ENCODE measurements at places on chromosomes 13 and 19.

DNA sequence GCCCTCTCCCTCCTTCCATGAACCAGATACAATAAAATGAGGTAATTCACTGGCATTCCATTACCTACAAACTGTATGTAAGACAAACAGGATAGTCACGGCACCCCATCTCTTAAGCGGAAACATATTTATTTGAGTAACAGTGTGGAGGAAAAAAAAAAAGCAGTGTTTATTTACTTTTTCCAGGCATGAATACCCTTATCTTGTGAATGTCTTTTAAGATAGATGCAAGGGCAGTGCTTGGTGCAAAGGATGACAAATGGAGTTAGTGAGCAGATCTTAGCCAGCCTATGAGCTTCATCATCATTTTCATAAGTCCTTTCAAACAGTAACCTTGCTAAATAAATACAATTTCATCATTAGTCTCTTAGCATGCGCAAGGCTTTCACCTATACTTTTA lies 1661.8 kb upstream of the SPRY2 start:
- no peak for DNase-seq

DNA sequence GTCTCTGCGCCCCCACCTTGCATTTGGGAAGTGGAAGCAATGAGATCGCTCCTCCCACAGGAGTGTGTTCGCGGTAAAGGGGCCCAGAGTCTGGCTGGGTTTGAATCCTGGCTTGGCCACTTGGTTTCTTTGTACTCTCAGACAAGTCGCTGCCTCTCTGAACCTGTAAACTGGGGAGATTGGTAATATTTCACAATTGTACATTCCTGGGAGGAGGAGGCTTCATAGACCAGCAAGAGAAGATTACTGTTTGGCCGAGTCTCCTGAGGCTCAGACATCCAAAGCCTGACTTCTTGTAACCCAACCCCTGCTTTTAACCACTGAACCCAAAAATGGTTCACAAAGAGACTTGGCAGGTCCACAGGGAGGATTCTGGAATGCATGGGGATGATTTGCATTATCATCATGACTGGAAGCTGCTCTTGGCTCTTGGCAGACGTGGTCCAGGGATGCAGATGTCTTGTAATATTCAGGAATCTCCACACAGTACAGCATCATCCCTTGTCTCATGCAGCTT lies 13.6 kb upstream of the STRN4 start:
- no peak for DNase-seq

GRCh38 chr19:11069561-11069960 lies 19.7 kb upstream of the LDLR start:
- DNase-seq = no peak

- DNase-seq = no peak
Observed at GRCh38 chr19:31501427-31502195, 152.4 kb upstream of the TSHZ3 start.

DNA sequence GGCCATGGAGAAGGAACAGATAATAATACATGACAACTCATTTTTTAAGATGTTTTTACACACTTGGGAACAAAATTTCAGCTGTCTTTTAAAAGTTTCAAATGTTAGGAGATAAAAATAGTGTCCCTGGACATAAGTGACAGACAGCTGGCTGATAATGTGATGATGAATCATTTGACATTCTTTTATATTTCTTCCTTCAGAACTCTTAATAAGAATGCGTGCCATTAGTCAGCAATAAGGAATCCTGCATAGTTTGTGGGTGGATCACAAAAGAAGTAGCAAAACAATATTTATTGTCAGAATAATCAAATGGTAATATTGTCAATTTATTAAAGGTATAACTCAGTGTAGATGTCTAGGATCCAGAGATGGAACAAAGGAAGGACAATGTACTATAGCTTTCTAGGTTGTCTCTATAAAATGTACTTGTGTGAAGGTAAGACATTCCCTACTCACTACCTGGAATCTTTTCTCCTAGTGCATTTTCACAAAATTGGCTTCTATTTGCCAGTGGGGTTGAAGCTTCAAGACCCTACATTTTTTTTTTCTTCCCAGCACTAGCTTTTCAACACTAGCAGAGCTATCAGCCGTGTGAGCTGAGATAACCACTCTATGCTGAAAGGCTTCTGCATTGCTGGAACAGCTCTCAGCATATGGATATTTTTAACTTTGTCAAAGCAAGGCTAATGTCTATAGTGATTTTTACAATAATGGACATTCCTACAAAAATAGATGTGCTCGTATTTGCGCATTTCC lies 175.6 kb upstream of the SLITRK6 start:
- no peak for DNase-seq

DNA sequence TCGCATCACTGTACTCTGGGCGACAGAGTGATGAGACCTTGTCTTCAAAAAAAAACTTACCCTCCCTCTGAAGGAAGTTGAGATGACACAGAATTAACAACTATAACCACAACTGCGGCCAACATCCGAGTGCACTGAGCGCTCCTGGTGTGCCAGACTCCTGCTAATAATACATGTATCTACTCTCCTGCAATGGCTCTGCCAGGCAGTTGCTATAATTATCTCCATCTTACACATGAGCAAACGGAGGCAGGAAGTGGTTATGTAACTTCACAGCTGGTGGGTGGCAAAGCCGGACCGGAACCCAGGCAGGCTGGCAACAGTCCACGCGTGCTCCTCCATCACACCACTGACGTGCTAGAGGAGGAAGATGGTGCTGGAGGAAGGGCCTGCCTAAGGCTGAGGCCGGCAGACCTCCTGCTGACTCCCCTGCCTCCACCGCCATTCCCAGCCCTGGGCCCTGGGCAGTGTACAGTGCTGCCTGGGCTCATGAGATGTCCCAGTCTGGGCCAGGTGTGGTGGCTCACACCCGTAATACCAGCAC lies 12.6 kb downstream of the XRCC1 start:
- DNase-seq = peak; percentile 70

GRCh38 chr19:2629491-2630351 lies 72.8 kb downstream of the GNG7 start:
- no peak for DNase-seq

DNA sequence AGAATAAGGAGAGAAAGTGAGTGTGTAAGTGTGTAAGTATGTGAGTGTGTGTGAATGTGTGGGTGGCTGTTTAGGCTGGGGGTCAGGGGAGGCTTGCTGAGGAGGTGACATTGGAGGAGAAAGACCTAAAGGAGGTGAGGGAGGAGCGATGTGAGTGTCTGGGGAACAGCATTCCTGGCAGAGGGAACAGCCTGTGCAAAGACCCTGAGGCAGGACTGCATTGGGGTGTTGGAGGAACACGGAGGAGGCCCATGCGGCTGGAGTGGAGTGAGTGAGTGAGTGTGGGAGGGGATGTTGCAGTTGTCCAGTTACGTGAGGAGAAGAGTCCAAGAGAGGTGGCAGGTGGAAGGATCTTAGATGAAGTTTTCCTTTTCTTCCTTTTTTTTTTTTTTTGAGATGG lies 31.8 kb downstream of the NFILZ start:
- DNase-seq = no peak

GRCh38 chr13:99528547-99528946 lies 27.3 kb downstream of the TM9SF2 start:
- DNase-seq = no peak

DNA sequence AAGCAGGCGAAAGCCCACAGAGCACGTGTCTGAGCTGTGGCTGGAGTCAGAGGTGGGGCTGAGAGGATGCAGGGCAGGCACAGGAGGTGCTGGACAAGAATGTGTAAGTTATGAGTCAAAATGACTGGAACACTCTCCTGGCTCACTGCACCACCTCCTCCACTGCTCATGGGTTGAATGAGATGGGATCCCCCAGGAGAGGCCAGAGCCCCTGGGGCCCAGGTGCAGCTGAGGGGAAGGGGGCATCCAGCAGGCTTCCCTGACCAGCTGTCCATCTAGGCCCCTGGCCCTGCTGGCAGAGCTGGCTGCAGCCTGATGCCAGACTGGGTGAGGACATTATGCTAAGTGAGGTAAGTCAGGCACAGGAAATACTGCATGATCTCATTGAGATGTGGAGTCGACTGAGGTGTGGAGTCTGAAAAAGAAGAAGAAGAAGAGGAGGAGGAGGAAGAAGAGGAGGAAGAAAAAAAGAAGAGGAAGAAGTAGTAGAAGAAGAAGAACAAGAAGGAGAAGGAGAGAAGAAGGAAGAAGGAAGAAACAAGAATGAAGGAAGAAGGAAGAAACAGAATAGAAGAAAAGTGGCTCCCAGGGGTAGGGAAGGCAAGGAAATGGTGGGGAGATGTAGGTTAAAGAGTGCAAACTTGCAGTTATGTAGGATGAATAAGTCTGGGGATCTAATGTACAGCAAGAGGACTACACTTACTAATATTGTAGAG lies 747.4 kb downstream of the UQCRFS1 start:
- no peak for DNase-seq

GRCh38 chr13:91946498-91947070 lies 548.2 kb downstream of the GPC5 start:
- DNase-seq = no peak

- peak; percentile 2 for DNase-seq
Observed at GRCh38 chr13:21076253-21076652, 14.9 kb upstream of the LATS2 start.

- no peak for DNase-seq
Observed at GRCh38 chr13:53159431-53159830, 130.8 kb downstream of the OLFM4 start.

GRCh38 chr13:110042253-110042950 lies 256.0 kb upstream of the IRS2 start:
- DNase-seq = no peak

GRCh38 chr13:39935155-39935554 lies 279.7 kb downstream of the COG6 start:
- no peak for DNase-seq

GRCh38 chr19:18438331-18439024 lies 545 bp upstream of the ISYNA1 start:
- no peak for DNase-seq

DNA sequence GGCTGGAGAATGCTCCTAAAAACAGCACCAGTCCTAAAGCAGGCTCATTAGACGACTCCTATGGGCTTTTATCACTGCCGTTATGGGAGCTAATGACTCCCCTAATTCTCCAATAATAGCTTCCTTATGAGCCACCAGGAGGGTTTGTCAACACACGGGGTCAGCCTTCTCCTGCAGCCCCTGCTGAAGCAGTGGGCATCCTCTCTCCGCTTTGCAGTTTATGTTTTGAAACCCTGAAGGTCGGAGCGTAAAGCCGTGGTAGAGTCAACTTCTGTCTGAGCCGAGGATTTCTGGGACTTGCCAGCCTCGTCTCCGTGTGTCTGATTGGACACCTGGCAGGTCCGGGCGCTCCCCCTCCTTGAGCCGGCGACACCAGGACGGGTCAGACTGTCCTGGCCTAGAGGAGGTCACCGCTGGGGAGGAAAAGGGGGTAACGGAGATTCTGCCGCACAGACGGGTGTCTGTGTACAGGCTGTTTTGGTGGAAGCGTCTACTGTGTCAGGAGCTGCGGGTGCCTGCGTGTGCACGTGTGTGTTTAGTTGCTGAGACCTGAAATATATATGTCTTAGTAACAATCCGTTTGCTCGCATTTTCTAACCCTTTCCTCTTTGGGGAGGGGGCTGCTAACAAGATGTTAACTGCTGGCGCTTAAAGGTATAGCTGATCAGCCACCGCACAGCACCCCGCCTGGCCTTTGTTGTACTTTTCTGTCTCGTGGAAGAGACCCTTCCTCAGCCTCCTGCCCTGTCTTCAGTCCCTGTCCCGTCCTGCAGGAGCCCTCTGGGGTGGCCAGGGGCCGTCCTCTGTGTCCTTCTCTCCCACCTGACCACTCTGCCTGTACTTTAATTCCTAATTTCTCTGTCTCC lies 1.9 kb downstream of the KDM4B start:
- DNase-seq = no peak

GRCh38 chr19:33462112-33462791 lies 59.3 kb downstream of the PEPD start:
- no peak for DNase-seq

- no peak for DNase-seq
Observed at GRCh38 chr19:2796659-2797266, 11.5 kb downstream of the THOP1 start.

DNA sequence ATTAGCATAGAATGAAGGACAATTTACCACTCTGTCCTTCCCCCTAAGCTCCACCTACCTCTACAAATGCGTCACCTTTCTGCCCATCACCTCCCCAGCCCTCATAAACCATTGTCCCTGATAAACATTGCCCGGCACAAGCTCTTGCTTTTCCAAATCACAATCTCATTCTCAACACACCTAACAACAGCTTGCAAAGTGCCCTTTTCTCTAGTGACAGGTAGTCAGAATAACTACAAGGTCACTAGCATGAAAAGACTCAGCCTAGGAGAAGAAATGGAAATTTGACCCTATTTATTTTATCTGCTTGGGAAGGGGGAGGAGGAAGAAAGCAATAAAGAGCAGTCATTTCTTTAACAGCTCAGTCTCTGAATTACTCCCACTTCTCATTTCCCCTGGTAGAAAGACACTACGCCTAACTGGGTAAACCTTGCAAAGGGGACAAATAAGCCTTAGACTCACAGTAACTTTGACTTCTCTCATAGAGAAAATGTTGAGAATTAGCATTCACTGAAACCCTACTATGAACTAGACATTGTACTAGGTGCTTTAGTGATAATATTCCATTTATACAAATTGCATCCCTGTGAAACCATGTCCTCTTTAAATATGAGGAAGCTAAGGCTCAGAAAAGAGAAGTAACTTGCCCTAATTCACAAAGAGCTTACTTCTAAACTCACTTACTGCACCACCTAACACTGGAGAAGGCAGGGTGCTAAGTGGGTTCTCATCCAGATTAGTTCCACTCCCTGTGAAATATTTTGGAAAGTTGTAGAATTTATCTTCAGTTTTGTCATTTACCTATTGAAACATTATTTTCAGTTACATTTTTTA lies 116.2 kb upstream of the FNDC3A start:
- DNase-seq = no peak

GRCh38 chr13:45055902-45056648 lies 64.2 kb upstream of the GTF2F2 start:
- no peak for DNase-seq

- no peak for DNase-seq
Observed at GRCh38 chr19:17762505-17763229, 11.4 kb downstream of the FCHO1 start.

GRCh38 chr13:63435667-63436324 lies 2020.1 kb upstream of the PCDH20 start:
- no peak for DNase-seq

DNA sequence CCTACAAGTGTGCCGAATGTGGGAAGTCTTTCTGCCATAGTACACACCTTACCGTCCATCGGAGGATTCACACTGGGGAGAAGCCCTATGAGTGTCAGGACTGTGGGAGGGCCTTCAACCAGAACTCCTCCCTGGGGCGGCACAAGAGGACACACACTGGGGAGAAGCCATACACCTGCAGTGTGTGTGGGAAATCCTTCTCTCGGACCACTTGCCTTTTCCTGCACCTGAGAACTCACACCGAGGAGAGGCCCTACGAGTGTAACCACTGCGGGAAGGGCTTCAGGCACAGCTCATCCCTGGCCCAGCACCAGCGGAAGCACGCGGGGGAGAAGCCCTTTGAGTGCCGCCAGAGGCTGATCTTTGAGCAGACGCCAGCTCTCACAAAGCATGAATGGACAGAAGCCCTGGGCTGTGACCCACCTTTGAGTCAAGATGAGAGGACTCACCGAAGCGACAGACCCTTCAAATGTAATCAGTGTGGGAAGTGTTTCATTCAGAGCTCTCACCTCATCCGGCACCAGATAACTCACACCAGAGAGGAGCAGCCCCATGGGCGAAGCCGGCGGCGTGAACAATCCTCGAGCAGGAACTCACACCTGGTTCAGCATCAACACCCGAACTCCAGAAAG lies 10.3 kb upstream of the ERVK3-1 start:
- no peak for DNase-seq

GRCh38 chr13:110644892-110645521 lies 29.7 kb downstream of the NAXD start:
- DNase-seq = no peak

Data from bone marrow (tissue), 2 donors.